SK-N-SH treated with all-trans-retinoic acid at 6 μM for 48 hours (cell line): ENCODE measurements at places on chromosomes 5 and 9.

DNA sequence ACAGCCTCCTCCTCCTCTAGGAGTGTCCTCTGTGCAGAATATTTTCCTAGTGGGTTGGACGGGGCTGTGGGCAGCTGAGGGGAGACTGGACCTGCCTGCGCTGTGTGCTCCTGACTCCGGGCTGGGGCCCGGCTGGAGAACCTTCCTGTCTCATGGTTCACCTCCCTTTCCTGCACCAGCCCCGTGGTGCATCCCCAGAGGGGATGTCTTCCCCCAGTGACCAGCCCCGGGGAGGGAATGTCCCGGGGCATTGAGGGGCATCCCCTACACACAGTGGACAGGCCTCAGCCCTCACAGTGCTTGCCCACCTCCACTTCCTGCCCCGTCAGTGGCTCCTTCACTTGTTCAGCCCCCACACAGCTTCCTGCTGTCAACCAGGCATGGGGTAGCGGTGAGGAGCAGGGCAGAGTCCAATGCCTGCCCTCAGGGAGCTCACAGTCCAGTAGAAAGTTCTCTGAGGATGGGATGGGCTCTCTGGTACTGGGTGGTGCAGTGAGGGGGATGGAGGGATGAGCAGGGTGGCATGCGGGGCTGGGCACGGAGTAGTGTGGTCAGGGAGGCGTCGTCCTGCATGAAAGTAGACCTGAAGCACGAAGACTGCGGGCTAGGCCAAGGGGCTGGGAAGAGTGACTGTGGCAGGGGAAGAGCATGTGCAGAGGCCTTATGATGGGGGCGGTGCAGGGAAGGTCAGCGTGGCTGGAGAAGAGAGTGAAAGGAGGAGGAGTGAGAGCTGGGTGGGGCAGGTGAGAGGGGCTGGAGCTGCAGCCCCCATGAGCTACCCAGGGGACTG lies 52.1 kb upstream of the PITX1 start:
- no peak for ATAC-seq

- ATAC-seq: no peak
Measured at GRCh38 chr5:155898284-155898683, 428.7 kb upstream of the SGCD start.

DNA sequence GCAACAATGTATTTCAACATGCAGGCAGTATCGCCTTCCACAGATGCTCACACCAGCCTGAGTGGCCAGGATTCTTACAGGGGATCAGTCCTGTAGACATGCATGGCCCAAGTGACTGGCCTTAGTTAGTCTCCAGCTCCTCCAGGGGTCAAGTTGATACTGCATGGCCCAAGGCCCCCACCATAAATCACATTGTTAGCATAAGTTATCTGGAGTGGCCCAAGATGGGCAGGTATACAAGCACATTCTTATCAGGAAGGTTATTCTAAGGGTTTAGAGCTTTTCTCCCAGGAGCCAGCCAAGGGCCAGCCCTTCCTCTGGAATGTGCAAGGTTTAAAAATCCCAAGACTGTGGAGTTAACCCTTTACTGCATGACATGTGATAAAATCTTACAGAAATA lies 230.9 kb upstream of the NFIL3 start:
- no peak for ATAC-seq

DNA sequence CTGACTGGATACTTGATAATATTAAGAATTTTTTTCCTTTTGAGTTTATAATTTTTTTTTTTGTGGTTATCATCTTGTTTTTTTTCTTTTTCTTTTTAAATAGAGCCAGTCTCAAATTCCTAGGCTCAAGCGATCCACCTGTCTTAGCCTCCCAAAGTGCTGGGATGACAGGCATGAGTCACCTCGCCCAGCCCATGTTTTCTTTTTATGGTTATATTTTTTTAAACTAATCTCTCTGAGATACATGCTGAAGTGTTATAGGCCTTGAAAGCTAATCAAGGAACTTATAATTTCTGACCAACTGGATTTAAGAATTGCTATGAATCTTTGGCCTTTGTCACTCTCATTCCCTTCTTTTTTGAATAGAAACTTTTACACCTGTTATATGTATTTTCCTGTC lies 6.8 kb upstream of the AMACR start:
- no peak for ATAC-seq

DNA sequence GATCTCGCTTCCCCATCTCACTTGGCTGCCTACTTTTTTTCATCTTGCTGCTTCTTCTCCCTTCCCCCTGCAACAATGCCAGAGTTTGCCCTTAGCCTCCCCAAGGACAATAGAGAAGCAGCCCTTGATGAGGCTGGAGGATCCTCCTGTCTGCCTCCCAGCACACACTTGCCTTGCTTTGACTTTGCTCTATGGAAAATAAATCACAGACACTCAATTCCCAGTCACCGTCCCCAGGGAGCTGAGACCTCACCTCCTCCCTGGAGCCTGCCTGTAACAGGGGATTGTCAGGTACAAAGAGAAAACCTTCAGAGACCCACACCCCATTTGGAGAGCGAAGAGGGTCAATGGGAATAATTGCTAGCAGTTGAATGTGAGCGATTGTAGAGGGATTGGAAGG lies 242.1 kb upstream of the ZNF462 start:
- ATAC-seq: no peak

- ATAC-seq: no peak
Measured at GRCh38 chr9:118630931-118631595, 738.2 kb downstream of the BRINP1 start.

GRCh38 chr5:14962604-14963003 lies 91.0 kb upstream of the ANKH start:
- ATAC-seq: no peak

GRCh38 chr5:78570646-78571045 lies 77.9 kb downstream of the LHFPL2 start:
- ATAC-seq: no peak

DNA sequence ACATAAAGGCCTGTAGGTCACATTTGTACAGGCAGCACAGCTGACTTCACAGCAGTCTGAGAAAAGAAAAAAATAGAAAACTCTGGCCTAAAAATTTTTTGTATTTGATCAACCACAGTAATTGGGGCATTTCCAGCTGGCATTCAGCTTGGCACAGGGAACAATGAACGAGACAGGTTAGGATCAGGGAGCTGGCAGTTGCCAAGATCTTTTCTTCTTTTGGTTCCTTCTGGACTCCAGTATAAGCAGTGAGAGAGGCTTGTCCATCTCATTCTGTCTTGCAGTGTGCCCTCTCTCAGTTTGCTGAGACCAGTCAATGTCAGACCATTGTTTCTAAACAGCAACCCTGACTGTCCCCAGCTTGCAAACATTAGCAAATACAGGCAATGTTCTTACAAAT lies 601.1 kb downstream of the TLR4 start:
- ATAC-seq: no peak

DNA sequence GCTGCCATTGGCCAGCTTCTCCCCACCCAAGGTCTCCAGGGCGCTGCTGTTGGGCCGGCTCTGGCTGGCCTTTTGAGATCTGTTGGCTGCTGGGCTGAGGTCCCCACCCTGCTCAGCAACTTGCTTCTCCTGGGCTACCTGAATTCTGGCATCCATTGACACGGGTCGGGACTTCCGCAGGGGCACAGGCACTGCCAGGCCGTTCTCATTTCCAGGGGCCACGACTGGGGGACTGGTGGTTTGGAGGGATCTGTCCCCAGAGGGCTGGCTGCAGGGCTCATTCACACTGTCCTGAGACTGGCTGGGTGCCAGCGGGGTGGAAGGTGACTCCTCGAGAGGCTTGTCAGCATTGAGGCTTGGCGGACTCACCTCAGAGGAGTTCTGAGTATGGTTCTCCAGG lies 87.1 kb upstream of the FBXW11 start:
- ATAC-seq: no peak

DNA sequence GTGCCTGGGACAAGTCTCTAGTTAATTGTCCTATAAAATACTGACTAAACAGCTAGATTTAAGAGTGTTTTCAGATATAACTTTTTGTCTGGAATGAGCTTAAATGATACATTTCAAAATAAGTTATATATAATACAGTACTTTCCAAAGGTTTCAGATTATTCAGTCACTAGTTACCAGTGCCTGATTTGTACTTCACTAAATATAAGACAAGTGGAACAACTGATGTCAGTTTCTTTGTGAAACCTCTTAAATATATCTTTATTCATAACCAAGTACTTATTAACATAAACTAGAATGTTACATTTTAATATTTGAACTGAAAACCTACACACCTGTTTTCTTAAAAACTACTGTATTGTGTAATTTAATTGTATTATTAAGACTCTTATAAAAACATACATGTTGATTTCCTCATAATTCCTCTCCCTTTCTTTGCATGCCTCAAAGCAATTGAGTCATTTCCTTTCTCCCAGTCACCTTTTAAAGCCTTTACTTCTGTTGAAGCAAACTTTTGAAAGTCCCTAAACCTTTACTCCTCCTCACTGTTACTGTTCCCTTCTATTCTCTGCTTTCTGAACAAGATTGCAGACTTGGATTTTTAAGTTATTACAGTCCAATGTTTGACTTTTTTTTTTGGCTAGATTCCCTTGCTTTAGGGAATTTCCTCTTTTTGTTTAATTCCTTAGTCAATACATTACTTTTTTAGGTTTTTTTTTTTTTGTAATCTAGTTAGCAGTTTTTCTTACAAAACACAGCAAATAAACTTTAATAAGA lies 8.7 kb upstream of the SEMA6A start:
- ATAC-seq: no peak

DNA sequence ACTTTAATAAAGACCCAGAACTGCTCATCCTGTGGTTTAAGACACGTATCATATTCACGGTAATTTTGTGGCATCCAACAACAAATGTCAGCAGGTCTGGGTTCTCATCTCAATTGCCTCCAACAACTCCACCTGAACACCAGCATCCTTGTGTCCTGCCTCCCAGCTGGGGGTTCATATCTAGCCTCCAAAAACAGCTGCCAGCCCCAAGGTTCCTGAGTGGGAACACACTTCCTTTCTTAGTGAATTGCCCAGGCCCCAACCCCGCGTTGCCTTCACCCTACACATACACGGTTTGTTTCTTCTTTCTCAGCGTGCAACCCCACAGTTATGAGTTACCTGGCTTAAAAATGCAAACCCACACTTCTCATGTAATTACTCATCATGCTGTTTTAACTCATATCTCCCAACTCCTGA lies 77.9 kb downstream of the SEMA4D start:
- no peak for ATAC-seq
